A549 treated with GW870086 at 1 μM for 4 hours (cell line): ENCODE measurements at places on chromosomes 5 and 9. TPM values are rescaled to one million over a fixed set of nuclear protein-coding genes. Genes with fewer than 3 reads are reported as not detected.

MRRF gene
- 62.2 to 75.9 TPM (median 67.0 TPM) in 5 replicates for total RNA-seq

LRRC19 gene
- not detected in 5 replicates for total RNA-seq

SLC36A2 gene
- not detected in 5 replicates for total RNA-seq

SLC6A19 gene
- 0.07 to 0.13 TPM (median 0.10 TPM) in 5 replicates for total RNA-seq
